ENCODE measurements at places on chromosomes 16 and 17. TPM values are rescaled to one million over a fixed set of nuclear protein-coding genes. Genes with fewer than 3 reads are reported as not detected.

The SERPINF2 gene
- total RNA-seq: not detected

The MT1F gene
- total RNA-seq: 8.2 TPM

The FOXJ1 gene
- 0.51 TPM for total RNA-seq

The CLDN6 gene
- total RNA-seq: not detected

The TMIGD1 gene
- total RNA-seq: not detected

The CD300E gene
- total RNA-seq: not detected

The ZNF750 gene
- 7.6 TPM for total RNA-seq

The CSF3 gene
- total RNA-seq: not detected

The RAB26 gene
- total RNA-seq: not detected

The BICDL2 gene
- total RNA-seq: 15.8 TPM

The OR4D1 gene
- not detected for total RNA-seq

The MYH2 gene
- total RNA-seq: 1,036 TPM

The C17orf113 gene
- total RNA-seq: 2.3 TPM

The KDM6B gene
- 8.4 TPM for total RNA-seq

The RTN4RL1 gene
- 1.8 TPM for total RNA-seq

The CCL7 gene
- not detected for total RNA-seq

The EVI2A gene
- 1.4 TPM for total RNA-seq

The SDR42E2 gene
- not detected for total RNA-seq

The GNGT2 gene
- 0.92 TPM for total RNA-seq

The CTRL gene
- 0.51 TPM for total RNA-seq
